Epithelial cell of umbilical artery (primary cell): ENCODE measurements at places on chromosomes 1 and 21. TPM values are rescaled to one million over a fixed set of nuclear protein-coding genes. Genes with fewer than 3 reads are reported as not detected.

Gene AXDND1
- under 0.01 TPM in 1 of 2 replicates, not detected in the other for total RNA-seq

Gene E2F2
- total RNA-seq, result 0.97 and 2.0 TPM in 2 replicates

Gene ADCY10
- total RNA-seq, result under 0.01 TPM in 2 replicates

Gene FAM72C
- 0.65 and 1.2 TPM in 2 replicates for total RNA-seq

Gene CFHR3
- not detected in 2 replicates for total RNA-seq

Gene SRM
- total RNA-seq, result 13.3 and 14.6 TPM in 2 replicates

Gene CEP170
- 153 and 157 TPM in 2 replicates for total RNA-seq

Gene UTS2
- under 0.01 TPM in 1 of 2 replicates, not detected in the other for total RNA-seq

Gene SPATA17
- total RNA-seq, result under 0.01 TPM in 1 of 2 replicates, not detected in the other

Gene NBPF20
- total RNA-seq, result 0.97 and 2.3 TPM in 2 replicates

Gene LAMC2
- total RNA-seq, result 9.3 and 13.0 TPM in 2 replicates

Gene OR10J1
- not detected in 2 replicates for total RNA-seq

Gene CYB5RL
- 4.2 and 4.6 TPM in 2 replicates for total RNA-seq

Gene TNFRSF9
- 0.30 and 0.65 TPM in 2 replicates for total RNA-seq

Gene S100A8
- total RNA-seq, result not detected in 2 replicates

Gene RGS8
- not detected in 2 replicates for total RNA-seq

Gene METTL13
- total RNA-seq, result 22.1 and 31.6 TPM in 2 replicates

Gene OR14K1
- total RNA-seq, result not detected in 2 replicates

Gene GCSAML
- not detected in 2 replicates for total RNA-seq

Gene MIXL1
- total RNA-seq, result 0.32 TPM in 1 of 2 replicates, not detected in the other
